ENCODE measurements at places on chromosomes 5 and 9.

DNA sequence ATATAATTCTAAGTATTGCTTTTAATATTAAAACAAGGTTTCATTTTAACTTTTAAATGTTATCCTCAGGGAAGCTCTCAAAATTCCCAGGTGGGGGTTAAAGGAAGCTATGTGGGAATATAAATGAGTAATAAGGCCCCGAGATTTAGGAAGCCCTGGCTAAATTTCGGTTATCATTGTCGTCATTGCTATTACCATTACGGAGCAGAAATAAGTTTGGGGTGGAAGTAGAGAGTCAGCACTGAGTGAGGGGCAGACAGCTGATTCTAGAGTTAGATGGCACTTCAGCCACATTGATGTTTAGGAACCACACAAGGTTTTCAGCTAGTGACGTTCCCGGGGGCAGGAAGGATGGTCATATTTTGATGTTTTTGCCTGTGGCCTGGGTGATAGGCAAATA is 74.9 kb downstream of the NREP start:
- DNase-seq, result no peak

- DNase-seq, result no peak
These were observed 485.2 kb upstream of the KIF2A start for GRCh38 chr5:61820836-61821235.

DNA sequence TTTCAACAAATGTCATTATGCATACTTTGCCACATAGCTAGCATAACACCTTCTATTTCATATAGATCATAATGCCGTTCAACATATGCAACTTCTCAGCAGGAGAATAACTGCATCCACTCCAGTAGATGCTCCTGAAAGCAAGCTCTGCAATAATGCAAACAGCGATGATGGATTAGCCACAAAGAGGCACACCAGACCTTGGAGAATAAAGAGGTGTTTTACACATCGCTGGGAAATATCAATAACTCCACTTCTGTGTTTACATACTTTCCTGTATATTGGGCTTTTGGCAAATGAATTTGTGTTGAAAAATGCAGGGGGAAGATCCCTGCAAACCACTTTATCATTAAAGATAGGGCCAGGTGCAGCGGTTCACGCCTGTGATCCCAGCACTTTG is 271.5 kb upstream of the PANK3 start:
- DNase-seq, result no peak

DNA sequence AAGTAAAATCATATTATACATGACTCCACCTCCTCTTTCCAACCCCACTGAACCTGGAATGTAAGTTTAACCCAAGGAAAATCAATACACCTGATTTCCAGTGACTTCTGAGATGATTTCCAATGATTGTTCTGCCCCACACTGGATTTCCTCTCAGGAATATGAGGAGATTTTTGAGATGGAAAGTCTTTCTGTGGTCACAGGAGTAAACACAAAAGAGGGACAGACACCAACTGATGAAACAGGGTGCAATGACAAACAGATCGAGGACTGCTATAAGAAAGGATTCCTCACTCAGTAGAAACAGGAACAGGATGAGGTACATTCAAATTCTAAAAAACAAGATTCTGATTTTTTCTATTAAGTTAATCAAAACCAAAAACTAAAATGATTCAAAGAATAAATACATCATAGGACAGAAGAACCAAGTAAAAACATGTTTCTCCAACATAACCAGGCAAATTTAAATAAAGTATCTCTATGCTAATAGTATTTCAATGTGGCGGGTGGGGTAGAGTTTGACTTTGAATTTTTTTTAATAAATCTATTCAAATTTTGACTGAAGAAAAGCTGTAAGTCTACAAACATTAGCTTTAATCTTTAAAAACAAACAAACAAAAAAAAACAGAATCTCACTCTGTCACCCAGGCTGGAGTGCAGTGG is 42.1 kb downstream of the DTWD2 start:
- DNase-seq, result no peak

GRCh38 chr9:27599102-27599869 is 26.0 kb upstream of the C9orf72 start:
- DNase-seq, result no peak

DNA sequence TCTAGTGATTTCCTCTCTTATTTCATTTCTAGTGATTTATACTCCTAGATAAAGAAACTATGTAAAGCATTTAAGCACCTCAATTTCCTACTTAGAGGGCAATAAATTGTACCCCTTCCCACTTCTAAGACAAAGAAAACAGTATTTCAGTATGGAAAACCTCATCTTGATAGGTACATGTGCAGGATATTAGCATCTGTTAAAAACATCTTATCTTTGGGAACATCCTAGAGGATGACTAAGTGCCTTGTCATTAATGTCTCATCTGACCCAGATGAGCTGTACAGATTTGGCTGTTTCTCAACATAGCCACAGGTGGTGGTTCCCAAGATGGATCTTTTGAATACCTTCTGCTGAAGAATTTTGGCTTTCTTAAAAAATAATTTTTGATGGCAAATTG is 5.7 kb downstream of the MEGF10 start:
- DNase-seq, result peak; percentile 61

- peak; percentile 52 for DNase-seq
These were observed at the start of gene COL27A1 for GRCh38 chr9:114155263-114155994. Gene COL27A1, plus strand, starts transcription at chr9:114155537. Its CDS starts 414 bp downstream, at chr9:114155951.

- DNase-seq, result no peak
These were observed 100.2 kb downstream of the MRPL36 start for GRCh38 chr5:1699394-1699793.

DNA sequence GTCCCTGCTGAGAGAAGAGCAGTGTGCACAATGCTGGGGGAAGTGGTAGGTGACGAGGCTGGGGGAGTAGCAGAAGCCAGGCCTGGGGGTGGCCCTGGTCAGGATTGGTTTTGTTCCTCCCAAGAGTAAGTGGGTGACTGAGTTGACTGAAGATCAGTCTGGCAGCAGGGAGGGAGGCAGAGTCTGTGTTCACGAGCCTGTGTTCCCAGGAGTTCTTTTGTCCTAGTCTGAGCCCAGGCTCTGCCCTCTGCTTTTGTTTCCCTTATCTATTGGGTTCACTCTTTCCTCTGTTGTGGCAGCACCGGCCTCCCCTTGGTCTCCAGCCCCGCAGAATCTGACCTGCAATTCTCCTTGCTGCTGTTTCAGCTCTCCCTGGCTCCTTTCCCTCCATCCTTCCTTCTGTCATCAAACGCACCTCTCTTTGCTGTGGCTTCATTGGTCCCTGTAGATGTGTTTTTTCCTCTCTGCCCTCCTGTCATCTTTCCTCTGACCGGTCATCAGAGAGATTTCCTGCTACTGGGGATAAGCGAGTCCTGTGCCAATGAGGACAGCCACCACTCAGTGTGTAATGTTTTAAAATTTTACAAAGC is 607.4 kb downstream of the KIF4B start:
- no peak for DNase-seq

DNA sequence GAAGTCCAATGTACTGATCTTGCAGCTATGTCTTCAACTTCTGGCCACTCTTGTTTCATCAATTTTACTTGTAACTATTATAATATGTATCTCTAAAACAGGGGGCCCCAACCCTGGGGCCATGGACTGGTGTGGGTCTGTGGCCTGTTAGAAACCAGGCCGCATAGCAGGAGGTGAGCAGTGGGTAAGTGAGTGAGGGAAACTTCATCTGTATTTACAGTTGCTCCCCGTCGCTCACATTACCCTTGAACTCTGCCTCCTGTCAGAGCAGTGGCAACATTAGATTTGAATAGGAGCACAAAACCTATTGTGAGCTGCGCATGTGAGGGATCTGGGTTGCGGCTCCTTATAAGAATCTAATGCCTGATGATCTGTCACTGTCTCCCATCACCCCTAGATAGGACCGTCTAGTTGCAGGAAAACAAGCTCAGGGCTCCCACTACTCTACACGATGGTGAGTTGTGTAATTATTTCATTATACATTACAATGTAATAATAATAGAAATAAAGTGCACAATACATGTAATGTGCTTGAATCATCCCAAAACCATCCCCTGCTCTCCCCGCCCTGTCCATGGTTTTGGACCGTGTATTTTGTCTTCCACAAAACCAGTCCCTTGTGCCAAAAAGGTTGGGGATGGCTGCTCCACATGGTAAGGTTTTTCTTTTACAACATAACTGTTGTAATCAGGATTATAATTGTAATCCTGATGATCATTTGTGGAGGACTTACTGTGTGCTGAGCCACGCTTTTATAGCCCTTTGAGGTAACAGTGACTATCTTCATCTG is 26.9 kb upstream of the SH3PXD2B start:
- no peak for DNase-seq

GRCh38 chr9:92328225-92328624 is 2.5 kb downstream of the CENPP start:
- peak; percentile 31 for DNase-seq

- peak; percentile 25 for DNase-seq
These were observed 20.4 kb downstream of the GNPDA1 start for GRCh38 chr5:141992349-141992963.

GRCh38 chr9:109910671-109911518 is 130.9 kb downstream of the PALM2AKAP2 start:
- peak; percentile 63 for DNase-seq

GRCh38 chr5:154077696-154078095 is 38.9 kb downstream of the MFAP3 start:
- peak; percentile 7 for DNase-seq

DNA sequence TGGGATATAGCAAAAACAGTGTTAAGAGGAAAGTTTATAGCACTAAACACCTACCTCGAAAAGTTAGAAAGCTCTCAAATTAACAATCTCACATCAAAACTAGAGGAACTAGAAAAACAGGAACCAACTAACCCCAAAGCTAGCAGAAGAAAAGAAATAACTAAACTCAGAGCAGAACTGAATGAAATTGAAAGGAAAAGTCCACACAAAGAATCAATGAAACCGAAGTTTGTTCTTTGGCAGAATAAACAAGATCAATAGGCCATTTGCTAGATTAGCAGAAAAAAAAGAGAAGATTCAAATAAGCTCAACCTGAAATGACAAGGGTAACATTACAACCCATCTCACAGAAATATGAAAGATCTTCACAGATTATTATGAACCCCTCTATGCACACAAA is 234.8 kb upstream of the ISL1 start:
- DNase-seq, result no peak

GRCh38 chr5:106757672-106758071 is 913.1 kb downstream of the EFNA5 start:
- no peak for DNase-seq

- DNase-seq, result no peak
These were observed 196.2 kb downstream of the RGS3 start for GRCh38 chr9:113659740-113660139.

- DNase-seq, result no peak
These were observed 27.5 kb upstream of the HAND1 start for GRCh38 chr5:154505567-154505966.

- no peak for DNase-seq
These were observed 34.1 kb upstream of the ERCC6L2 start for GRCh38 chr9:95841377-95841776.

- DNase-seq, result no peak
These were observed 151.6 kb upstream of the KLF9 start for GRCh38 chr9:70566066-70566465.

GRCh38 chr9:119156354-119156753 is 212.9 kb downstream of the BRINP1 start:
- no peak for DNase-seq

DNA sequence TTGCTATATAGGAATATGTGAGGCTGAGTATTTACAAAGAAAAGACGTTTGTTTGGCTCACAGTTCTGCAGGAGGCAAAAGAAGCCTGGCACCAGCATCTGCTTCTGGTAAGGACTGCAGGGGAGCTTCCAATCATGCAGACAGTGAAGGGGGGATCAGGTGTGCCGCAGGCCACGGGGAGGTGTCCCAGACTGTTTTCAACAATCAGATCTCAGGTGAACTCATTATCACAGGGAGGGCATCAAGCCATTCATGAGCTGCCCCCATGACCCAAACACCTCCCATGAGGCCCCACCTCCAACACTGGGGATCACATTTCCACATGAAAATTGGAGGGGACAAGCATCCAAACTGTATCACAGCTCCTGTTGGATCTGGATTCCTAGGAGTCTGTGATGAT is 30.4 kb upstream of the TRIM14 start:
- no peak for DNase-seq

DNA sequence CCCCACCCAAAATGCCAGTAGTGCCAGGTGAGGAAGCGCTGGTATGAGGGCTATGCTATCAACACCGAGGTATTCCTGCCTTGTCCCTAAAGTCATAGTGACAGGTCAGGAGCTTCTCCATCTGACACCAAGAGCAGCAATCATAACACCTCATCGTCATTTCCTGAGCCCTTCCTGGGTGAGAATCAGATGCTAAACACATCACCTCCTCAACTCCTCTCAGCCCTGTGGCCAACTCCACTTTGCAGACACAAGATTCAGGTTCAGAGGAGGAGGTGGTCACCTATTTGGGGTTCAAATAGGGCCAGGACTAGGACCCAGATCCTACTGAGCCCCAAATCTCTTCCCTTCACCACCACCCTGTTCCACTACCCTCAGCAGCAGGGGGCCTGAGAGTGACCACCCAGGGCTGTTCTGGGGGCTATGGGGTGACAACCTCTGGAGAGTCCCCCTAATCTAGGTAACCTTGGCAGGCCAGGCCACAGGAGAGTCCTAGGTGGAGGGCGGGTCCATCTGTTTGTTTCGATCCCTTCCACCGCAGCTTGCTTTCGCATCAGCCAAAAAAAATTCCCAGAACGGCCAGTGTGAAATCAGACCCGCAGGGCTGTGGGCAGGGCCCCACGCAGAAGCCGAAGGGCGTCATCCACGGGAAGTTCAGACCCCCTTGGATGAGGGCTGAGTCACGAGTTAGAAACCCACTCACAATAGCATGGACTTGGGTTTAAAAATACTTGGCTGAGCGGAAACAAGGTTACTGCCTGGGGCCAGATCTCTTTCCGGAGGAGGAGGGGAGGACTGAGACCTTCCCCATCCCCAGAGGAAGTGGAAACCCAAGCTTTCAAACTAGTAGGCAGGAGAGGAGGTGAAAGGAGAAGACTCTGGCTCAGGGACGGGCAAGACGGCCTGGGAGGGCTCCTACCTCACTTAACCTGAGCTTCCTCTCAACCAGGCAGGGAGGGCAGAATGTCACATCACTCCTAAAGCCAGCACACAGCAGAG is 8.7 kb downstream of the STK10 start:
- peak; percentile 31 for DNase-seq

GRCh38 chr9:130943777-130944176 is 4.7 kb upstream of the FIBCD1 start:
- no peak for DNase-seq

- DNase-seq, result no peak
These were observed 5.3 kb upstream of the PRDM12 start for GRCh38 chr9:130658893-130659698.

DNA sequence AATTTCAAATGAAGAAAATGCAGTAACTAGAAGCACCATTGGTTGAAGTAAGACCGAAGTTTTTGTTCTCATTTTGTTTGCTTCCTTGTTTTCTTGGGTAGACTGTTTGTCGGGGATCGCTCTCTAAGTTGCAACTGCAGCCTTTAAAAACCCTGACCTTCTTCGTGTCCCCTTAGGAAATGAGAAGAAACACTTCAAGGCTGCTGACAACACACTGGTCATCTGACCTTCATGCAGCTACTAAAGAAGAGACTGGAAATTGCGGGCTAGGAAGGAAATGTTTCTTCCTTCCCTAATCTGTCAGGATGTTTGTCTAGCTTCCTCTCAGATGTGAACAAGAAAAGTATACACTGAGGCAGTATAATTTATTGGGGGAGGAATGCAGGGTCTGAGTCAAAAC is 50.7 kb upstream of the CHSY3 start:
- DNase-seq, result no peak

GRCh38 chr9:133640580-133641395 is 4.6 kb downstream of the DBH start:
- no peak for DNase-seq

Measured in NCI-H226 (cell line).